ENCODE measurements at places on chromosomes 3 and 15.
A peak's percentile ranks its signal among the peaks of the same experiment; 100 is the strongest.

DNA sequence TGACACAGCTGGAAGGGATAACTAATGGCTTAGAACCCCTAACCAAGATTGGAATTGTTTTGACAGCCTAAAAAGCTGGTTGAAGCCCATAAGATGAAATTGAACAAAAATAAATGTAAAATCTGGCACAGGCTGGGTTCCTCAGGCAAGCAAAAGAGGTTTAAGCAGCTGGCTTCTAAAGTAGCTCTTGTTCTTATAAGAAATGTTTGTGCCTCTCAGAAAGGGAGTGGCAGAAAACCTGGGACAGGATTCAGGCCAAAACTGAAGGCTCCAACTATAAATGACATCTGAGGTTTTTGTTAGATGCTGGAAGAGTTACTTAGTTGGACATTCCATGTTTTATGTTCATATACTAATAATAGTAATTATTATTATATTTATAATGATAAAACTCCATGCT is 378.3 kb downstream of the CNTN4 start:
- no peak for DNase-seq

GRCh38 chr15:40826423-40827075 is 2.0 kb downstream of the PPP1R14D start:
- DNase-seq: no peak

- DNase-seq: no peak
Observed at GRCh38 chr15:65211482-65211982, 259 bp upstream of the CILP start.

GRCh38 chr3:193761969-193762368 is 169.0 kb downstream of the OPA1 start:
- DNase-seq: no peak

- DNase-seq: no peak
Observed at GRCh38 chr3:26247712-26248111, 374.9 kb upstream of the LRRC3B start.

GRCh38 chr15:62109982-62110851 is 43.4 kb downstream of the C2CD4A start:
- DNase-seq: peak; percentile 44

GRCh38 chr3:58047826-58048225 is 39.6 kb downstream of the FLNB start:
- DNase-seq: no peak

DNA sequence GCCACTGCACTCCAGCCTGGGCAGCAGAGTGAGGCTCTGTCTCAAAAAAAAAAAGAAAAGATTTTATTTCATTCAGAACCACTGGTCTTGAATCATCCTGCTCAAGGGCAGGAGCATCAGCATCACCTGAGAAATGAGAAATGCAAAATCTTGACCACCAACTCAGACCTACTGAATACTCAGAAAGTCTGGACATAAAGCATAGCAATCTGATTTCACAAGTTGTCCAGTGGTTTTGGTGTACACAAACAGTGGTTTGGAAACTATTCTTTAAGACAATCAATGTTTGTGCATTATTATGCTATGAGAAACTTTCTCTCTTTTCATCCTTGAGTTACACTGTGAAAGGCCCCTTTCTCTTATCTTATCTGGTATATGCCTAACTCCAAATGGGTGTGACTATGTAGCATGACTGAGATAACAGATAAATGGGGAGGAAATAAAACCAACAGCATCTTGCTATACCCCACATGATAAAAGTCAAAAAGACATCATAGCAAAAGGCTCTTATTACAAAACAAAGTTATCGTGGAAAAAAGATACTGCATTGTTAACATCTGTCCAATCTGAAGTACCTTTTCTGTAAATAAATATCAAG is 174.2 kb upstream of the STT3B start:
- DNase-seq: no peak

GRCh38 chr15:77426871-77427270 is 6.2 kb downstream of the HMG20A start:
- DNase-seq: no peak

DNA sequence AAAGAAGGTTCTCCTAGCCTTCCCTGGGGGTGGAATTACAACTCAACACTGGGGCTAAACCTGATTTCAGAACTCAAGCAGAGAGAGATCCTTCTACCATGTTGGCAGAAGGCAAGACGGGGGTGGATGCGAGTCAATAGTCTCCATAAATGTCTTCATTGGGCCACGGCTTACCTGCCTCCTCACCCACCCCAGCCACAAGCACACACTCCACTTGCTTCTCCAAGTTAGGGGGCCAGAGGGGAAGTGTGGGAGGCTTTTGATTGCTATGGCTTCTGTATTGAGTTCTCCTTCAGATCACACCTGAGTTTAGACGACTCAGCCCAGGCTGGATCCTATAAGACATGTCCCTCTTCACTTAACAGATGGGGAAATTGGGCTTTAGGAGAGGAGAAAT is 178.9 kb downstream of the UACA start:
- no peak for DNase-seq

GRCh38 chr3:69647511-69648110 is 91.7 kb upstream of the MITF start:
- DNase-seq: no peak

- peak; percentile 47 for DNase-seq
Observed at GRCh38 chr3:148459931-148460513, 237.7 kb upstream of the AGTR1 start.
